ENCODE measurements at places on chromosomes 3 and 15.

GRCh38 chr3:8931342-8931741, 31.9 kb downstream of the RAD18 start:
- no peak for DNase-seq

DNA sequence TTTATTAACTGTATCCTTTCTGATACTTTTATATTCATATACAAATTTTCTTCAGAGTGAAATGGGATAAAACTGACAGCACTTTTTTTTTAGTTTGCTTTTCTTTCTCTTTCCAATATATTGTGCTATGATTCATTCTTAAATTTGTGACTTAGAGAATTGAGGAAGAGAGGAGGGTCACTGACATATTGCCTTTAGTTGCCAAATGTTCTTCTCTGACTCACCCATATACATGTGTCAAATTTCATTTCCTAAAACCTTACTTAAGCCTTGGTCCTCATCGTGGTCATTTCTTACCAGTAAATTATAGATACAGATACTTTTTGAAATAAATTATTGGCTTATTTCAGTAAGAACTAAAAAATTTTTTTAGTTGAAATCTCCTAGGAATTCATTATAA, 53.9 kb downstream of the CLASP2 start:
- DNase-seq = no peak

GRCh38 chr15:98725874-98726273, 77.5 kb downstream of the IGF1R start:
- DNase-seq = no peak

DNA sequence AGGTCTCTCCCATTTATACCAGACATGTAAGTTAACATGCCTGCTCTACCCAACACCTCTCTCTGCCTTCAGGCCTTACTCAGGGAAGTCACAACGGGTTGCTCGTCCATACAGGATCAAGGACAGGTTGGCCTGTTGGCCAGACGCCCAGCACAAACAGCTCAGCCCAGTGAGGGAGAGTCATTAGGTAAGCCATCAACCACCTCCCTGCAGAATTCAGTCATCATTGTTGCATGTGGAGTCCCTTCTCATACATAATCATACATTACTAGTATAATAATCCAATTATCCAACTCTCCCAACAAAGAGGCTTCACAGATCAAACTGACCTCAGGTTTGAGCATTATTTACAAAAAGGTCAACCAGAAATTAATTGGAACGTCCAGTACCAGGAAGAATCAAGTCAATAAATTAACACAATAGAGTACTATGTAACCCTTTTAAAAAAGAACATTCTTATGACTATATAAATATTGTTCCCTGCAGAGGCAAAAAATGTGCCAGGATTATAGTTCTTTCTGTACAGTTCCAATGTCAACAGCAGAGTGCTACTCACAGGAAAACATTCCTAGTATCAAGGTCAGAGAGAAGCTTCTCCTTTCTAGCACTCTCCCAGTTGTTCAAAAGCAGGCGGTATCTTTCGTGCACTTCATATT, 33.2 kb downstream of the HOMER2 start:
- no peak for DNase-seq

DNA sequence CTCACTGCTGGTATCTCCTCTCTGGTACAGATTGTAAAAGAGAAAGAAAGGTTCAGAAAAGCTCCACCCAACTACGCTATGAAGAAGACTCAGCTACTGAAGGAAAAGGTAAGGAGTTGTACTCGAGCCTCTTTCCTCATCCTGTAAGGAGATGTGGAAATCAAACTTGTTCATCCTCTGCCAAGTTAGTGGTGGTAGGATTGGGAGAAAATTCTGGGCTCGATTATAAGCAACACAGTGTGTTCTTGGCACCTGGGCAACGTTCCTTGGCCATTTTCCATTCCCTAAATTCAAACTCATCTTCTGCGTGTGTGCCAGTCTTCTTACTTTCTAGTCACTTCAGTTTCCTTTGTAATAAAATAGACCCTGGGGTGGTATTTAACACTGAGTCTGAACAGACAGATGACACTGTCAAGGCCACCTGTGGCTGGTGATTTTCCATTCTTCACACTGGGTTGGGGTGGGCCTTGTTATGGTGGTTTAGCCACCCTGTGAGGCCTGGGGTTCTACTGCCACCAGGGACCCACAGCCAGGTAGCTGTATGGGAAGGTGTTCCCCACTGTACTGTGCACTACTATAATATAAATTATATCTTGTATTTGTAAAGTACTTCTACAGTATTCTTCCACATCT, 17.1 kb upstream of the ITPKA start:
- DNase-seq = no peak

- no peak for DNase-seq
Measured at GRCh38 chr15:25613134-25613533, 174.3 kb upstream of the UBE3A start.

DNA sequence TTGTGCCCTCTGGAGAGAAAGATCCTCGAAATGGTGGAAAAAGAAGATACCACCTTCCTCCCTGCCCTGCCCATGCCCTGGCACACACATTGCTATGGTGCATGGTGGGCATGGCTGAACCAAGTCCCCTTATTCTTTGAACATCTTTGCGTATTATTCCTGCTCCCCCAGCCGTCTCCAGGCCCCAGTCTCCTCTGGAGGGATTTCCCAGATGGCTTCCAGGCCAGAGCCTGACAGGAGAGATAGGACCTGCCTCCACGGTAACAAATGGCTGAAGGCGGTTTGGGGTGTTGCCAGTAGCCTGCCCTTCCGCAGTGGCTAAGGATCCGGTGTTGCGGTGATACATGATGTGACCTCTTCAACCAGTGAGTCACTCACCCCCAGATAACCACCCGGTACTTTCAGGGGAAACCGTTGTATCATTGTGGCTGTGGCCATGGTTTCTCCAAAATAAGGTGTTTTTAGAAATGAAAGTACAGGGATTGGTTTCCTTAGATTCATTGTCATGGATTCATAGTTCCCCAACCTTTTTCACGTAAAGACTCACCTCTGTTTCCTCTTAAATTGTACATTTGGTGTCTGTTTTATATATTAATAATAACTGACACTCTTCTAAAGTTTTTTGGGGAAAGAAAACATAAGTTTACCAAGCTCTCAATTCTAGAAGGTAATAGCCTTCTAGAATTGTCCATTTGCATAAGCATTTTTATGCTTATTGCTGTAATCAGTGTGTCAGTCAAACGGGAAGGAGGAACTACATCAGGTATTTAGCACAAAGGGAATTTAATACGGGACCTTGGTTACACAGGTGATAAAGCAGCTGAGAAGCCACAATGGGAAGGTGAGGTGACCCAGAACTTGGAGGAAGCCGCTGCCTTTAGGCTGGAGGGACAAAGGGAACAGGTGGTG, 25.9 kb downstream of the SMAD3 start:
- no peak for DNase-seq

GRCh38 chr3:30974071-30974470, 79.6 kb upstream of the GADL1 start:
- DNase-seq = no peak

DNA sequence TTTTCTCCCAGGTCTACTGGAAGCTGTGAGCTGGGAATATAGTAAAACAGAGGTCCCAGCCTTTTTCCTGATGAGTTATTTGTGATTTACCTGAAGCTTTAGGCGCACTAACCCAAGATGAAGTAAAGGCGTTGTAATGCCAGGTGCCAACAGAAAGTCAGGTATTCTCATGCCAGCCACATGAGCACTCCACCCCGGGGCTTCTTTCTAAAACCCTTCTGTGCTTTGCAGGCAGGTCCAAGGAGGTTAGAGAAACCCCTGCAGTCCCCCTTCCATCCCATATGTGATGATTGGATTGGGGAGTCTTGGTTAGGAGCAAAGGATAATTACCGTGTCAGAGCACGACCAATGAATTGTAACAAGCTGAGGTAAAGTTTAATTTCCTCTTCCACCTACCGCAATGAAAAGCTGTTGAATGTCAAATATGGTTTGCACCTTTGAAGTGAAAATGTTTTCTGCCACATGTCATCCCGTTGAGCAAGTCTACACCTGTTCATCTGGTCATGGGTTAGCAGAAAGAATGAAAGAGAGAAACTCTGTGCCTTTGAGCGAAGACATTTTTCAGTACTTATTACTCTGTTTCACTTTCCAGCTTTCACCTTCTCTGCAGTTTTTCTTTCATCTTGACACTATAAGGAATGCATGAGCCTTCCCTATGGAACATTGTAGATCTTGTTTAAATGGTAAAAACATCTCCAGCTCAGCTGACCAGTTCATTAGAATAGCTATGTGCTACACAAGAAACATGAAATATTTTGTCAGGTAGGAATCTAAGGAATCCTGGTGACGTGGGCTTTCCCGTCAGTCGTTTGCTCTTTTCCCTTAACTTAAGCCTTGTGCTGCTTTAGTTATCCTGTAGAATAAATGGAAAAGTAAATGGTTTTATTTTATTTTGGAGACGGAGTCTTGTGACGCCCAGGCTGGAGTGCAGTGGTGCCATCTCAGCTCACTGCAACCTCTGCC, 204.6 kb upstream of the IL12A start:
- DNase-seq = no peak

DNA sequence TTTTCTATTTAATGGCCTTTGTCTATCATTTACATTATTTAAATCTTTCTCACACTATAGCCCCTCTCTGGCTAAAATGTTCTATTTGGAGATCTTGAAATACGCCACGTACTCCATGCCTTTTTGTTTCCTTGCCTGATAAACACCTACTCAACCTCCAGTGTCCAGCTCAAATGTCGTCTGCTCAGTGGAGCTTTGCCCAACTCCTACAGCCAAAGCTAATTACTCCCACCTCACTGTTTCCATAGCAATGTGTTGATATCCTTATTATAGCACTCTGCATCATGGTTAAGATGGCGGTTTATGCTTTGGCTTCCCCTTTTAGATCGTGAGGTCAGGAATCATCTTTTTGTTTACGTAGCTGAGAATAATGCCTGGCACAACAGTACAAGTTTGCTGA, 55.9 kb downstream of the NGLY1 start:
- DNase-seq = no peak

DNA sequence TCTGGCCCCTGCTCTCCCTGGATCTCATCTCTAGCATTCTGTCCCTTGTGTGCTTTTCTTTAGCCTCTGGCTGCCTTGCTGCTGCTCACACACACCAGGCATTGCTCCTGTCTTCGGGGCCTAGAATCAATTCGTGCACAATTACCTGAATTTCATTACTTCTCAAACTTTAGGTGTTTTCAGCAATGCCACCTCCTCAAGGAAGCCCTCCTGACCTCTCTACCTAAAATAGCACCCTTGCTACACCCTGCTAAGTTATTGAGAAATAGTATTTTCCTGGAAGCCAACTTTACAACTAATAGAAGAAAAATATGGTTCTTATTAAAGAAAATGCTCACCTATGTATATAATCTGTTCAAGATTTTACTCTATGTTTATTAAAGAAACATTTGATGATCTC, 40.4 kb downstream of the CP start:
- no peak for DNase-seq

DNA sequence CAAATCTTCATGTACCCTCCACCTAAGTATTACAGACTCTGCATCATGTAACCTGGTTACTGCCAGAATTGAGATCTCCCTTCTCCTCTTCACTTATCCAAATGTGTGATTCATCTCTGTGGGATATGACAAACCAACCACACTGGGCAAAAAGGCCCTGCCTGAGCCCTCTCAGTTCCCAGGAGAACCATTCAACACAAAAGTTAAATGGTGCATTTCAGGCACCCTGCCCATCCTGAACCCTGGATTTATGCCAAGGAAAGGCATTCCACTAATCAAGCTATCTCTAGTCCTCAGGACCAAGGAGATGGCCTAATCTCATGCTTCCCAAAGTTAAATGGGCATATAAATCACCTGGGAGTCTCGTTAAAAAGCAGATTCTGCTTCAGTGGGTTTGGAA, 108.5 kb downstream of the TNIK start:
- DNase-seq = no peak

DNA sequence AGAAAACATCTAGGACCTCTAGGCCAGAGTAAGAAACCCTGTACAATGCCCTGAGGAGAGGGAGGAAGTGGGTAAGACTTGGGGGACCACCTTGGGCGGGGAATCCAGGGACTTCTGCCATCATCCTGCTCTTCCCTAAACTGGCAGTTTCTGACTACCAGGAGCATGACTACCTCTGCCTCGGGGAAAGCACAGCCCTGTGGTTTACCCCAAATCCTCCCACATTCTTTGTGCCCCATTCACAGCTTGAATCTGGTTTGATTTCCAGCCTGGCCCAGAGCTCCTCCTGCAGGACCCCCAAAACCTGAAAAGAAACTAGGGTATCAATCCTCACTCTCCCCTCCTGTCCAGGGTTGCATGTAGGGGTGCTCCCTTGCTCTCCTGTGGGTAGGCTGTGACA, 4.7 kb downstream of the C3orf18 start:
- no peak for DNase-seq

GRCh38 chr15:46703871-46704637, 1013.3 kb upstream of the SEMA6D start:
- no peak for DNase-seq

DNA sequence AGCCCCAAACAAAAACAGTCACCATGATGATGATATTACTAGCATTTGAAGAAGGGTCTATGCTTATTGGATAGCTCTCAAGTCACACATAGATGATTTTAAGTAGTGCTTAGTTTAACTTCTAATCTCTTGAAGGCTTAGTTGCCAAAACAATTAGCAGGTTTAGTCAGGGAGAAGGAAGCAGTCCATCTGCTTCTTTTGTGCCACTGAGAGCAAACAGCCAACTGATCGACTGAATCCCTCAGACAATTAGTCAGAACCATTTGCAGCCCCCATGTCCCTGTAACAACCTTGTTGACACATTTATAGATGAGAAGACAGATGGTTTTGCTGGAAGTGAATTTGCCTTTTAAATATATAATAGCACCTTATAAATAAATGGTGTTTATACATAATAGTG, 585.1 kb upstream of the SUCLG2 start:
- DNase-seq = peak; percentile 5

- no peak for DNase-seq
Measured at GRCh38 chr15:75727851-75728715, 15.4 kb upstream of the CSPG4 start.

- peak; percentile 11 for DNase-seq
Measured at GRCh38 chr15:44193651-44194322, 1.3 kb downstream of the FRMD5 start.

DNA sequence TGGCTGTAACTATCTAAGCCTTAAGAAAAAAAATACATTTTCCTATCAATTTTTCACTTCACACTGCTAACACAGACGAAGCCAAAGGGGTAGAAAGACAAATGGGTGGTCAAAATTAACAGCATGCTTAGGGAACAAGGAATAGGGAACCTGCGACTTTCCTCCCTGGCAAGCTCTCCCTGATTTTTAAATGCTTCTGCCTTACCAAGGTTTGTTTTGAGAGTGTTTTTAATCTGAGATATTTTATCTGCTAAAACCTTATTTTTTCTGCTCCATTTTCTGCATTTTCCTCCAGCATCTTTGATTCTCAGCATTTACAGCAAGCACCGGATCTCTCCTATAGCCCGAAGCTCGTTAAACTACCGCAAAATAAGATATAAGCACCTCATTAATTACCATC, 214.4 kb downstream of the RORA start:
- DNase-seq = no peak

- DNase-seq = no peak
Measured at GRCh38 chr3:121895121-121895520, 920 bp downstream of the SLC15A2 start.

All from neuronal stem cell (in vitro differentiated cells).